Nucleus accumbens (tissue), 56 donors: ENCODE measurements at places on chromosomes 6 and 20.

DNA sequence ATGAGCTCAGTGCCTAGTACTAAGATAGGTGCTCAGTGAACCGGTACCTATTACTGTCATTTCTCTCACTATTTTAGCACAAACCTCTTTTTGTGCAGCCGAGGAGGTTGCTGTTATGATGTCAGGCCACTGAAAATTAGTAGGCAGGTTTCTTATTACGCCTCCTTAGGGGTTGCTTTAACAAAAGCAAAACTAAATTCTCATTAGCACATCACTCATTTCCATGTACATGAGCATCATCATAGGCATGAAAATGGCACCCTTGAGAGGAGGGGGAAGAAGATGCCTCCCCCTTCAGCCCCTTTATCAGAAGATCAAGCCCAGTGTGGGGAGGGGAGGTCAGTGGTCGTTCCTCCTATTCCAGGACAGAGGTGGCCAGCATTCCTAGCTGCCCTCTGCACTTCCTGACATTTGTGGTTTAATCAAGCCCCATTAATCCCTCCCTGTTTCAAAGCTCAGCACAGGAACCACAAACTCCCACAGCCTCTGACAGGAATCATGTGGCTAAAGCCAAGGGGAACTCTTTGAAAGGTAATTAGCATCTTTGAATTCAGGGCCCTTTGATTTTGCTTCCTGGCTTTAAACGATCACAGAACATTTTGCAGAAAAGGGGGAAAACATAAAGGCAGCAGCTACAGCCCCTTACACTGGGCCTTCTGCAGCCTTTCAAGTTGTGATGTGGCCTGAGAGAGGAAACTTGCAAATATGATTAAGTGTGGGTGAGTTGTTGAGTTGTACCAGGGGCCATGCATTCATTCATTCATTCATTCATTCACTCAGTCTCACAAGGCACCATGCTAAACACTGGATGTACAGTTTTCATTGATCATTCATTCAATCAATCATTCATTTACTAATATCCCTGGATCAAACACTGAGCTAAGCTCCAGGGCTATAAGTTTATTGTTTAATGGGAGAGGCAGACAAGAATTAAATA is 31.9 kb upstream of the PSMF1 start:
- DNase-seq: no peak

DNA sequence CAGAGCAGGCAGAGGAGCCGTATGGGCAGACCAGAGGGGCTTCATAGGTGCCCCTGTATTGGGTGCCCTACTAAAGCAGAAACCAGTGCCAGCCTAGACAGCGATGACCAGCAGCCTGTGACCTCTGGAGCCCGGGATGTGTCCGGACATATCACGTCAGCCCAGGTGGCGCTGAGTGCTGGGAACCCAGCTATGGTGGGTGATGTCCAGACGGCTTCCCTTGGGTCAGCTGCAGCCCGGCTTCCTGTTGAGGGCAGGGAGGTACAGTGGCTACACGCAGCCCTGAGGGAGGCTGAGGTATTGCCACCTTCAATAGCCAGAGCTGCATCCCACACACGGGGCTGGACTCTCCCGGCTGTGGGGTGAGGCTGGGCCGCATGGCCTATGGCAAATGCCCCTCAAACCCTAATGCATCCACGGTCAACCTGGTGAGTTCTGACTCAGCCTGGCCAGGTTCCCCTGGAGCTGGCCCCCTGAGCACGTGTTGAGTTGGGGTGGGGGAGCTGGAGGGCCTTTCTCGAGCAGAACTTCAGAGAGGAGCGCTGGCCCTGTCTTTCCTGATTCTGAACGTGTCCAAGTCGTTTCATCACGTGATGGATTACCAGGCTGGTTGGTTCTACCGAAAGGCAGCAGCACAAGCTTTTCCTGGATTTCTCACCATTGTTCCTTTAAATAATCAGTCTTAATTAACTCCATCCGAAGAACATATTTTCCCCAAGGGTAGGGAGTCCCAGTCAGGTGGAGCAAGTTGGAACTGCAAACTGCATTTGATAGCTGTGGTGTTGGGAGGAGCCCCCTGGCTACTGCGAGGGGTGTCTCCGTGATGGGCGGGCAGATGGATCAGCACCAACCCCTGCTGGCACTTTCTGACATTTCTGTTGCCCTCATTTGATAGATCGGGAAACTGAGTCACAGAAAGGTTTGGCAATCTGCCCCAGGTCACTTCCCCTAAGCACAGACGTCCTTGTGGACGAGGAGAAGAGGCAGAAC is 7.1 kb upstream of the MYT1 start:
- DNase-seq: no peak

DNA sequence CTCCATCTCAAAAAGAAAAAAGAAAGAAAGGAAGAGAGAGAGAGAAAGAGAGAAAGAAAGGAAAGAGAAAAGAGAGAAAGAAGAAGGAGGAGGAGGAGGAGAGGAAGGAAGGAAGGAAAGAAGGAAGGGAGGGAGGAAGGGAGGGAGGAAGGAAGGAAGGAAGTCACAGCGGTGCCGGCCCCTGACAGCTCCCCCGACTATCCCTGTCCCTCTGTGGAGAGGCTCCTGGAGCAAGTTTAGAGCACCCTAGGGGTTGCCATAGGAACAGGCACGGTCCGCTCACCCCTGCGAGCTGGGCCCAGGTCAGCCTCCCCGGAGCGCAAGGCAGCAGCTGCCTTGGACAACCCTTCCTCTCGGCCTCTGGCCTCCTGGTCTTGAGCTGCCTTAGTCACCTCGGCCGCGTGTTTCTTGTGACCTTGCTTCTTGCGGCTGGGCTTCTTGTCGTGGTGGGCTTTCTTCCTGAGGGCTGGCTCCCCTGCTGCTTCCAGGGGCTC is 6.8 kb downstream of the BNIP5 start:
- no peak for DNase-seq

DNA sequence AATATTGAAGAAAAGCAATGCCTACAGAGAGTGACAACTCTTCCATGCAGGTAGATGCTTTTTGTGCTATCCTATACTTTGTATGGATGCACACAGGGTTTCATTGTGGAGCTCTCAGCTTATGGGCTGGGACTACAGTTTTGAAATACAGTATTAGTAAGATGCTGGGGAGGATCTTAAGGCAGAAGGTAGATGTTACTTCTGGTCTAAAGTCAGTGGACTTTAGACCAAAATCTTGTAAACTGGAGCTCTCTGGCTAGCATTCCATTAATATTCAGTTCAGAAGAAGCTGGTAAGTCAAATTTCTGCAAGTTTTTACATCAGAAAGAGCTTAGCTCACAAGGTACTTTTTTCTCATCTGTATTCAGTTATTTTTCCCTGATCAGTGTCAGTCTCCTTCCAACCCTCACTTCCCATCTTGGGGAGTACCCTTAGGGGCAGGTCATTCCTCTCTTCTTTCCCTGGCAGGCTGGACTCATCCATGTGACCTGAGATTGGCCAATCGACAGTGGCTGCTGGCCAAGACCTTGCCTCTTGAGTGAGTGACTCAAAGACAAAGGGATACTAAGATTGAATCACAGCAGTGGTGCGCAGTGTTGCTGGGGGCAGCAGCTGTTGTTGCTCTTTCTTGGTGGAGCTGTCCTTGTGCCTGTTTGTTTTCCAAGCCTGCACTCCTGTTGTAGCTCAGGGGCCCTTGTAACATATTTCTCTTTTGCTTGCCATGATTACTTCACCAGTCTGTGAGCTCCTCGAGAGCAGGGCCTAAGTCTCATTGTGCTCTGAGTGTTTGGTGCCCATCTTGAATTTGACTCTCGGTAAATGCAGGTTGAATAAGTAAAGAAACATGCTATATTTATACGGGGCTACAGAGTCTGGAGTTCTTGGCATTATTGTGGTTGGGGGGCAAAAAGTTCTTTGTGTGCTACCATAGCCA is 2.8 kb upstream of the PHF20 start:
- peak; percentile 54 for DNase-seq

- DNase-seq: no peak
Observed at GRCh38 chr20:8656335-8656734, 412.6 kb upstream of the PLCB4 start.

- no peak for DNase-seq
Observed at GRCh38 chr20:41011551-41012067, 17.0 kb upstream of the TOP1 start.

GRCh38 chr6:111503194-111503593 is 20.2 kb upstream of the REV3L start:
- DNase-seq: no peak
